ENCODE measurements at places on chromosomes 11 and 22. TPM values are rescaled to one million over a fixed set of nuclear protein-coding genes. Genes with fewer than 3 reads are reported as not detected.

Gene MUC6
- not detected for total RNA-seq

Gene SHISA8
- total RNA-seq = not detected

Gene HBB
- not detected for total RNA-seq

Gene NCAM1
- 0.31 TPM for total RNA-seq

Gene TST
- 3.4 TPM for total RNA-seq

Gene IFITM1
- 1,005 TPM for total RNA-seq

Gene CHRDL2
- total RNA-seq = not detected

Gene MYBPC3
- total RNA-seq = not detected

Gene LRRC55
- not detected for total RNA-seq

Gene NXPE1
- not detected for total RNA-seq

Gene MISFA
- 0.79 TPM for total RNA-seq

Gene SELENOH
- 246 TPM for total RNA-seq

Gene CARNS1
- total RNA-seq = 1.1 TPM

Data from activated naive CD4-positive, alpha-beta T cell treated with anti-CD3 and anti-CD28 coated beads, Interleukin-2, amount 10 ng/mL, durations not matched to agents 5 hours and 36 hours (primary cell).